ENCODE measurements at places on chromosomes 11 and 22. TPM values are rescaled to one million over a fixed set of nuclear protein-coding genes. Genes with fewer than 3 reads are reported as not detected.

Gene KDM4D
- 0.32 TPM for total RNA-seq

Gene ANO1
- total RNA-seq, result 4.0 TPM

Gene APOL5
- total RNA-seq, result not detected

Gene LIF
- 34.2 TPM for total RNA-seq

Gene DRD4
- total RNA-seq, result 0.54 TPM

Gene DDTL
- 2.3 TPM for total RNA-seq

Gene KDM4F
- not detected for total RNA-seq

Gene SLC22A12
- total RNA-seq, result not detected

Gene ANKK1
- not detected for total RNA-seq

Gene LGALS12
- not detected for total RNA-seq

All from A549 treated with dexamethasone at 1 μM for 4 hours (cell line).